Activated CD4-positive, alpha-beta T cell treated with anti-CD3 and anti-CD28 coated beads, Interleukin-2, amount 50 U/mL, for 24 hours (primary cell): ENCODE measurements at places on chromosomes 16 and 17.

- no peak for DNase-seq
Measured at GRCh38 chr16:86404678-86405077, 105.6 kb upstream of the FOXF1 start.

- peak; percentile 49 for DNase-seq
Measured at GRCh38 chr17:18181358-18181757, 2.3 kb upstream of the ALKBH5 start.

GRCh38 chr16:1812732-1813163 lies 13.9 kb downstream of the HAGH start:
- peak; percentile 40 for DNase-seq

- DNase-seq: peak; percentile 10
Measured at GRCh38 chr17:48791128-48792032, 25.6 kb downstream of the TTLL6 start.

DNA sequence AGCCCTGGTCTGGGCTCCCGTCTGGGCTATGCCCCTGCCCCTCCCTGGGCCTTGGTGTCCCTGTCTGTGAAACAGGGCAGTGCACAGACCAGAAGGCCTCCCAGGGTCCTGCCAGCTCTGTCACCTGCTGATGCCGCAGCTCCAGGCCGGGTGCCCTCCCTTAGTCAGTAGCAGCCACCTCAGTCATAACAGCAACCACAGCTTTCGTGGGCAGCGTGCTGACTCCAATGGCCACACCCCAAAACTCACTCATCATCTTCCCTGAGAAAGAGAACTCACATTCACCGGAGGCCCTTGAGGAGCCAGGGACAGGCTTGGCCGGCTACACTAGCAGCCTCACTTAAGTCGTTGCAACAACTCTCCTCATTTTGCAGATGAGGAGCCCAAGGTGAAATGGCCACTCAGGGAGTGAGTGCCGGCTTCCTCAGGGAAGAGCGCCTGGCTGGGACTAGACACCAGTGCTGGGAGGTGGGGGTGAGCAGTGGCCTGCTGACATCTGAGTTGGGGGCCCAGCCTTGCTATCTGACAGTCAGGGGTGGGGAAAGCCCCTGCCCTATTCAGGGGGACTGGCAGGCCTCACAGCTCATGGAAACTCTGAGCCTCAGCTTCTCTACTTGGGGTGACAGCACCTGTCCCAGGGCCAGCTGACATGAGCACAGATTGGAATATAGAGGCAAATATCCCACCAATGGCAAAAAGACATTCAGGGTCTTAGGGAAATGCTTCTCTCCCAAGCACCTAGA lies 22.6 kb downstream of the SLC5A10 start:
- no peak for DNase-seq

GRCh38 chr17:21019976-21020586 lies 22.7 kb downstream of the USP22 start:
- DNase-seq: no peak

DNA sequence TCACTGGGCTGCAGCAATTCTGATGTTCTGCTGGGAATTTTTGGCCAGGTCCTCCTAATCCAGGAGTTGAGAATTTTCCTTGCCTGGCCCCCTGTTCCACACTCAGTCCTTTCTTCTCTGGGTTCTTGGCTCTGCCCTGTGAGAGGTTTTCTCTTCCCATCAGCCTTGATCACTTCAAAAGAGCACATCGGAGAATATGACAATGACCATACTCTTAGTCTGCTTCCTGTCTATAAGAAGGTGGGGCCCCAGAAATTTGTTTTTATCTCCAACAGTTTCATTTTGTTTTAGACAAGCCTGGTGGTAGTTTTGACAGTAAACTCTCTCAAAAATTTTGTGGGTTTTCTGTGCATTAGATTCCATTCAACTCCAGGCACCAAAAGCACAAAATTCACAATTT lies 70.7 kb downstream of the C17orf67 start:
- DNase-seq: no peak

- DNase-seq: no peak
Measured at GRCh38 chr16:85607321-85607765, 5.8 kb upstream of the GSE1 start.
